Dermis blood vessel endothelial cell (primary cell): ENCODE measurements at places on chromosomes 6 and 20. TPM values are rescaled to one million over a fixed set of nuclear protein-coding genes. Genes with fewer than 3 reads are reported as not detected.

Gene DPPA5
- not detected in 2 replicates for total RNA-seq

Gene TRAPPC3L
- total RNA-seq: 0.17 TPM in 1 of 2 replicates, not detected in the other

Gene HLA-B
- 256 and 1,456 TPM in 2 replicates for total RNA-seq

Gene TRIM40
- not detected in 2 replicates for total RNA-seq

Gene GPSM3
- 3.1 and 8.7 TPM in 2 replicates for total RNA-seq

Gene FUT9
- total RNA-seq: not detected in 2 replicates

Gene RPS10
- total RNA-seq: 899 and 3,703 TPM in 2 replicates

Gene ERMARD
- 18.2 and 21.5 TPM in 2 replicates for total RNA-seq

Gene SOX18
- total RNA-seq: 82.5 and 123 TPM in 2 replicates

Gene APOM
- total RNA-seq: 0.34 and 0.37 TPM in 2 replicates

Gene PRELID3B
- total RNA-seq: 75.9 and 93.8 TPM in 2 replicates

Gene GMPR
- 26.0 and 29.2 TPM in 2 replicates for total RNA-seq

Gene GPRC6A
- not detected in 2 replicates for total RNA-seq

Gene TRIM15
- total RNA-seq: not detected in 2 replicates

Gene HNF4A
- not detected in 2 replicates for total RNA-seq
